ENCODE measurements at places on chromosomes 5 and 9.

DNA sequence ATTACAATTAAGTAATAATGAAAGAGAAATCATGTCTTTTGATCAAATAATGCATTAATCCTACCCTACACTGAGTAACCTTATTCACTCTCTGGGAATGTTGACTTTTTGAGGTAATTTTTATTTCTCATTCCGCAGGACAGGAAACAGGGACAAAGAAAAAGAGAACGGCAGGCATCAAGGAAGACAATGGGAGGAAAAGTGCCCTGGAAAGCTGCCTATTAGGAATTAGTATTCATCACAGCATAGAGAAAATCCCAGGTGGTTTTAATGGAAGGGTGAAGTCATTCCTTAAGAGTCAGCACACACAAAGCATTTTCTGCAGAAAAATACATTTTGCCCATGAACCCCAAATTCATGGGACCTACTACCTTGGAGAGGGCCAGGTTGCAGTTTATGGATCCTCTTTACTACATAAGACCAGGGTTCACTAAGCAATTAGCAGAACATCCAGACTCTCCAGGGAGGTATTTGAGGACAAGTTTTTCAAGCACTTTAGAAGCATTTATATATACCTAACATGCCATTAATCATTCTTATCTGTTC, 9.4 kb downstream of the FSTL4 start:
- H3K36me3 ChIP-seq = no peaks in the 10 kb centered on the region
- H3K27me3 ChIP-seq = no peaks in the 10 kb centered on the region

DNA sequence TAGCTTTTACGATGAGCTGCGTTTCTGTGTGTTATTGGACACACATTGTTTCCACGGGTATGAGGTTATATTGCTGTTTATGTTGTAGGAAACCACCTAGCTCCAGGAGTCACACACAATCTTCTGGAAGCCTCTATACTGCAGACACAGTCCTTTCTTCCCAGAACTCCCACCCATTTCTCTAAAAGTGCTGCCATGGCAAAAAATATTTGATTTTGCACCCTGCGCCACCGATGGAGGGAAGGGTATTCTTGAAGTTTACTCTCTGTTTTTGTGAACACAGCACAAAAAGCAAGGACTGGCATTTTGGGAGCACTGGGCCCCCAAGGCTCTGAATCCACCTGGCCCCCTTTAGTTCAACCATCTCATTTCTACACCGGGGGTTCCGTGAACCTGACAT, 187.5 kb downstream of the ICE1 start:
- H3K27me3 ChIP-seq = no peaks in the 10 kb centered on the region
- no peak overlapping the region for H3K27ac ChIP-seq
- DNase-seq = no peak
- H3K4me3 ChIP-seq = no peak overlapping the region

DNA sequence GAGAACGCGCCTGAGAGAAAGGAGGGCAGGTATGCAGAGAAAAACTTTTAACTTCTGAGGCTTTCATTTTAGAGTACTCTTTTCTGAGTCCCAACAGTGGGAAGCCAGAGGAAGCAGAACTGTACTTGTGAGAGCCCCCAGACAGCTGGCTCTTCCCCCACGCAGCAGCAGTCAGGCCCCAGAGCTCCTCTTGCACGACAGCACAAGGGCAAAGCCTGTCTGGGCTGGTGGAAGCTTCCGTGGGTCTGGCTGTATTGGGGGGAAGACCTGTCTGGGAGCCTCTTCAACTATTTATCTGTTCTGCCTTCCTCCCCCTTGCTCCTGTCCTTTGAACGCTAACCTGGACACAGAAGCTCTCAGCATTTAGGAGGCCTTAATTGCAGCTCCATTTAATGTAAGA, 68.2 kb downstream of the THBS4 start:
- H3K4me1 ChIP-seq = no peaks in the 10 kb centered on the region
- H3K4me3 ChIP-seq = no peak overlapping the region
- no peak overlapping the region for H3K27ac ChIP-seq

- H3K27ac ChIP-seq = no peak overlapping the region
- H3K4me1 ChIP-seq = no peaks in the 10 kb centered on the region
- DNase-seq = no peak
- no peaks in the 10 kb centered on the region for H3K27me3 ChIP-seq
Measured at GRCh38 chr5:78513441-78513840, 135.1 kb downstream of the LHFPL2 start.

DNA sequence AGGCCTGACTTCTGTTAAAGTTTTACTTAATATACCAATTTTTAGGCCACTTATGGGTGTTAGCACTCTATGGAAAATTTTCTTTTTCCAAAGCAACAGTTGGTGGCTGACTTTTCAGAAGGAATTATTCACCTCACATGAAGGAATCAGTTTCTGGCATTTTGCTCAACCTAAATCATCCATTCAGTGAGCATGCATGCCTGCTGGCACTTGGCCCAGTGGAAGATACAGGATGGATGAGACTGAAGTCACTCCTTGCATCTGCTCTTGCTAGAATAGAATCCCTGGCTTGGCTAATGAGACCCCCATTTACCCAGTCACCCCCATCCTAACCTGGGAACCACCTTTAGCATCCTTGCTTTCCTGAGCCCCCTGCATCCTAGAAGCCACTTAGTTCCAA, 131.7 kb downstream of the WDR41 start:
- H3K27ac ChIP-seq = no peak overlapping the region
- no peak for DNase-seq
- peaks cover 4% of the 10 kb centered on the region for H3K4me1 ChIP-seq
- H3K36me3 ChIP-seq = peaks cover 1% of the 10 kb centered on the region
- no peaks in the 10 kb centered on the region for H3K27me3 ChIP-seq

- H3K4me3 ChIP-seq = no peak overlapping the region
- no peaks in the 10 kb centered on the region for H3K27me3 ChIP-seq
- H3K4me1 ChIP-seq = no peaks in the 10 kb centered on the region
- no peak overlapping the region for H3K27ac ChIP-seq
- no peak for DNase-seq
Measured at GRCh38 chr9:127910613-127911205, 6.1 kb downstream of the ST6GALNAC4 start.

DNA sequence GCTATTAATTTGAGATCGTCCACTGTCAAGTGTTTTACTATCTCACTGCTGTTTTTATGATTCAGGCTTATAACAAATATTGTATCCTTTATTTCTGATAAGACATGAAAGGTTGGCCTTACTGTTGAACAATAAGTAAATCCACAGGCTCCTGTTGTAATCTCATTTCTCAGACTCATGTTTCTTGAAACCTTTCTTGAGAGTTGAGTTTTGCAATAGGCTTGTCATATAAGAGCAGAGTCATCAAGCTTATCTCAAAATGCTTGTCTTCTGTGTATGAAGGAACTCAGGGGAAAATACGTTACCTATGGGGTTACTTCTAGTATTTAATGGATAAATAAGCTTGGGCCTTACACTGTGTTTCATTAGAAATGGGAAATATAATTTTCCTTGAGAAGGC, 9.2 kb upstream of the TLX3 start:
- no peak for DNase-seq
- H3K4me1 ChIP-seq = no peaks in the 10 kb centered on the region
- no peaks in the 10 kb centered on the region for H3K27me3 ChIP-seq
- no peaks in the 10 kb centered on the region for H3K36me3 ChIP-seq
- H3K4me3 ChIP-seq = no peak overlapping the region
- H3K27ac ChIP-seq = no peak overlapping the region

GRCh38 chr5:56569566-56569965, 245.8 kb upstream of the MAP3K1 start:
- no peaks in the 10 kb centered on the region for H3K27me3 ChIP-seq
- H3K36me3 ChIP-seq = no peaks in the 10 kb centered on the region
- peaks cover 3% of the 10 kb centered on the region for H3K4me1 ChIP-seq

GRCh38 chr5:124825250-124825982, 79.0 kb upstream of the ZNF608 start:
- H3K4me1 ChIP-seq = no peaks in the 10 kb centered on the region
- no peak for DNase-seq
- no peak overlapping the region for H3K27ac ChIP-seq
- no peaks in the 10 kb centered on the region for H3K36me3 ChIP-seq
- no peak overlapping the region for H3K4me3 ChIP-seq

GRCh38 chr5:73801686-73802085, 175.7 kb downstream of the ARHGEF28 start:
- H3K36me3 ChIP-seq = no peaks in the 10 kb centered on the region
- H3K27me3 ChIP-seq = no peaks in the 10 kb centered on the region
- no peaks in the 10 kb centered on the region for H3K4me1 ChIP-seq
- H3K4me3 ChIP-seq = no peak overlapping the region

DNA sequence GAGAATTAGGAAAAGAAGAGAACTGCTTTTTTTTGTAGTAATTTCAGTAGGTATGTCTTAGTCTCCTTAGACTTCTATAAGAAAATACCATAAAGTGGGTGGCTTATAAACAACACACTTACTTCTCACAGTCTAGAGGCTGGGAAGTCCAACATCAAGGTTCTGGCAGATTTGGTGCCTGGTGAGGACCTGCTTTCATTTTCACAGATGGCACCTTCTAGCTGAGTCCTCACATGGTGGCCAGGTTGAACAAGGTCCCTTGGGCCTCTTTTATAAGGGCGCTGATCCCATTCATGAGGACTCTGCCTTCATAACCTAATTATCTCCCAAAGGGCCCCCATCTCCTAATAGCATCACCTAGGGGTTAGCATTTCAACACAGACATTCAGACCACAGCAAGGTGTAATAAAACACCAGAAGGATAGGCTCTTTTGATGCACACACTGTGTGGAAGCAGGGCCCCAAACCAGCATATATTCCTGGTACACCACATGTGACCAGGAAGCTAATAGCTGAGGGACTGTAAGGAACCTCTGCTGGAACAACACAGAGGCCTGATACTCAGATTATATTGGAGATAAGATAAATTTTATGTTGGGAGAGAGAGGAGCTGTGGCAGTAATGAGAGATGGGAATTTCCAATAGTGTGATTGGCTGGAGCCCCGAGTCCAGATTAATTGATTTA, 384.9 kb downstream of the RAB3C start:
- H3K36me3 ChIP-seq = no peaks in the 10 kb centered on the region
- no peaks in the 10 kb centered on the region for H3K27me3 ChIP-seq
- no peak overlapping the region for H3K4me3 ChIP-seq
- no peak overlapping the region for H3K27ac ChIP-seq

GRCh38 chr5:173840111-173840983, 47.8 kb upstream of the CPEB4 start:
- H3K4me3 ChIP-seq = no peak overlapping the region
- no peak overlapping the region for H3K27ac ChIP-seq
- no peaks in the 10 kb centered on the region for H3K36me3 ChIP-seq
- no peaks in the 10 kb centered on the region for H3K27me3 ChIP-seq

DNA sequence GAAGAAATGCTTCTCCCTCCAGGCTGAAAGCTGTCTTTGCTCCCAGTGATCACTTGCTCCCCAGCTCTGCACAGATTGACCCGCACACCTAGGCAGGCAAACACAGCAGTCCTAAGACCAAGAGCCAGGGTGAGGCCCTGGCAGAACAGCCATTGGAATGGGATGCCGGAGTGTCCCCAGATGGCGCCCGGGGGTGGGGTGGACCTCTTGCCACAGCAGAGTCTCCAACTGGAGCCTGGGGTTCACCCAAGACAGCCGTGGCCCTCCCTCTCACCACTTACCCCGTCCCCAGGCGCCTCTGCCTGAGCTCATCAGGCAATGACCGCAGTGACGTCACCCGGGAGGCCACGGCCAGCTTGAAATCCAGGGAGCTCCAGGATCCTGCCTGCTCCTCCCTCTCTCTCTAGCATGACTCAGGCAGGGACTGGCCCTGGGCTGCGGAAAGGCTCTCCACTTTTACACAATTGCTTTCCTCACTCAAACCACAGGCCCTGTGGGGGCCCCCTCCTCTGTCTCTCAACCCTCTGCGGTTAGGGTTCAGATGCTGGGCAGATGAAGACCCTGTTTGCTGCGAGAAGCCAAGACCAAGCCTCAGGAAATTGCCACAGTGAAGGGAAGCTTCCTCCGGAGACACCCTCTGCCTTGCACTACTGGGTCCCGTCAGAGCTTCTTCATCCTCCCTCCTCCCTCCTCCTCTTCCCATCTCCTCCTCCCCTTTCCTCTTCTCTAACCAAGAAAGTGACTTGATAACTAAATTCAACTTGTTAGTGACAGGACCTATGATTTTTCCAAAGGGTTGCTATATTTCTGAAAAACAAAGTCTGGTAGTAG, 24.3 kb upstream of the PTGES start:
- no peak overlapping the region for H3K27ac ChIP-seq
- peak; percentile 98 for DNase-seq
- H3K4me3 ChIP-seq = no peak overlapping the region
- no peaks in the 10 kb centered on the region for H3K27me3 ChIP-seq

GRCh38 chr5:169626779-169627178, 10.3 kb upstream of the DOCK2 start:
- H3K4me3 ChIP-seq = no peak overlapping the region
- H3K36me3 ChIP-seq = no peaks in the 10 kb centered on the region

DNA sequence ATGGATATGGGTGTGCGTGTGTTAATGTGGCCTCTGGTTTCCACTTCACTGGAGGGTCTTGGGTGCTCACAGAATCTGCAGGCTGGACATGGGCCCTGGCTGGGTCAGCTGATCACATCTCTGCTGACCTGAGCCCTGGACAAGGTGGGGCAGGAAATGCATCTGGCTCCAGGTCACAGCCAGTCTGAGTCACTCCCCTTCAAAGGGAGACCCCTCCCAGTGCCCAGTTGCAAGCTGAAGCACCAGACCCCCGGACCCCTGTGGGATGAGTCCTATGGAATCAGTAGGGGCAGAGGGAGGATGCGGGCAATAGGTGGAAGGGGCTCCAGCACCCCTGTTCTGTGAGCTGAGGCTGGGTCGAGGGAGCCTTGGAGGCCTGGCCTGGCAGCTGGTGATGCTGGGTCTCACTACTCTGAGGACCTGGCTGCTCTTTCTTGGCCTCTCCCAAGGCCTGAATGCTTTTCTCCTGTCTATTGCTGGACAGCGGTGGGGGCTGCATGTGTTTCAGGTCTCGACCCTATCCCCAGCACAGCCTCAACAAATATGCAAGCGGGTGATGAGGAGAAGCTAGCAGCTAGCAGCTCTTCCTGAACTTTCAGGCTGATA, 54.5 kb downstream of the PHF2 start:
- no peaks in the 10 kb centered on the region for H3K27me3 ChIP-seq
- H3K4me1 ChIP-seq = no peaks in the 10 kb centered on the region
- H3K36me3 ChIP-seq = peaks cover 1% of the 10 kb centered on the region
- no peak overlapping the region for H3K4me3 ChIP-seq
- no peak for DNase-seq

GRCh38 chr5:91641730-91642350, 258.7 kb upstream of the ARRDC3 start:
- H3K4me3 ChIP-seq = no peak overlapping the region
- no peaks in the 10 kb centered on the region for H3K36me3 ChIP-seq
- no peak overlapping the region for H3K27ac ChIP-seq
- H3K4me1 ChIP-seq = no peaks in the 10 kb centered on the region

DNA sequence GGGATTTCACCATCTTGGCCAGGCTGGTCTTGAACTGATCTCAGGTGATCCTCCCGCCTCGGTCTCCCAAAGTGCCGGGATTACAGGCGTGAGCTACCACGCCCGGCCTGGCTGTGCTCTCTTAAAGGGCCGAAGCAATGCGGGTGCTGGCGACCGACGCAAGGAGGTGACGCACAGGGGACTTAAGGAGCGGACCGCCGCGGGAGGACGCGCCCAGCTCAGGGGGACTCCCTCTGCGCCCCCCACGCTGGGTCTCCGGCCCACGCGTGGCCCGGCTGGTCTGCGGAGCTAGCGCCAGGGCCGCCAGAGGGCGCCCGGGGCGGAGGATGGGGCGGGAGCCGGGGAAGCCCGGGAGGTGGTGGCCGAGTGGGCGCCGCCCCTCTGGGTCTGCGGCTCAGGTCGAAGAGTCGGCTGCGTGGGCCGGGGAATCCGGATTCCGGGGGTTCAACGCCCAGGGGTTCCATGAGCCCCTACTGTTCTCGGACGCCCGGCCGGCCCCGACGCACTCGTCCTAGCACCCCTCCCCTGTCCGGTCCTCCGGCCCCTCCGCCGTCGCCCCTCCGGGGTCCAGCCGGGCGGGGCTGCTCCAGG, 502 bp upstream of the CERCAM start:
- no peaks in the 10 kb centered on the region for H3K36me3 ChIP-seq
- peak; percentile 94 for DNase-seq

All from aorta (tissue), 5 donors.